ENCODE measurements at places on chromosomes 2 and 18. TPM values are rescaled to one million over a fixed set of nuclear protein-coding genes. Genes with fewer than 3 reads are reported as not detected.

TDRD15 gene
- total RNA-seq: not detected

MYCN gene
- total RNA-seq: not detected

IL37 gene
- not detected for total RNA-seq

OSR1 gene
- total RNA-seq: 1.3 TPM

DNA sequence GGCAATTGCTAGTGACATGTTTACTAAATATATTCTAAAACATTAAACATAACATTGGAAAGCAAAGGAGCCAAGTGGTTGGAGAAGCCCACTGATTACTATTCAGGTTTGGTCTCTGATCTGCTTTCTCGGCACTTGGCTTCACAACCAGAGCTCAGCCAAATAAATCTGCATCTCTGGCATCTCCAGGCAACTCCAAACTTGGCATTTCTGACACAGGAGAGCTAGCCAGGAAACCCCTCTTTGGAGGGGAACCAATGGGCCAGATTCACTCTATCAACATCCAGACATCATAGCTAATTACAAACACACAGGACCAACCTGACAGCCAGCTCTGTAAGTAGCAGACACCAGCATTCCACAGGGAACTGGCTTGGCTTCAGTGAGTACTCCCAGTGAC lies 150.3 kb upstream of the ETAA1 start:
- no peaks in the 10 kb centered on the region for H3K36me3 ChIP-seq
- DNase-seq: no peak
- no peaks in the 10 kb centered on the region for H3K4me1 ChIP-seq
- H3K27ac ChIP-seq: no peak overlapping the region
- H3K4me3 ChIP-seq: no peak overlapping the region
- H3K27me3 ChIP-seq: no peaks in the 10 kb centered on the region

DNA sequence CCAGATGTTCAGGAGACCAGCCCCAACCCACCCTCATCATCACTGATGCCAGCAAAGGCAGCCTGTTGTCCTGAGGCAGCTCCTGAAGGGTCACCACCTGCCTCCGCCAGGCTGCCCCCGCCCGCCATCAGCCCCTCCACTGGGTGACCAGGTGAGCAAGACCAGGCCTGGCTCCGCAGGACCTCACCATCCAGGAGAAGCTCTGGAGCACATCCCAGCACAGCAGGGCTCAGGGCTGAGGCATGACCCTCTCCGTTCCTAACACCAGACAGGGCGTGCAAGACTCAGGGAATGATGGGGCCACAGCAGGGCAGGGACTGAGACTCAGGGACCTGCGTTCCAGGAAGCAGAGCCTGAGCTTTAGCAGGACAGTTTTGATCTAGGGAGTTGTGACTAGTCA lies 218.8 kb upstream of the RAB6C start:
- H3K4me3 ChIP-seq: no peak overlapping the region
- no peaks in the 10 kb centered on the region for H3K27me3 ChIP-seq
- no peaks in the 10 kb centered on the region for H3K36me3 ChIP-seq
- no peaks in the 10 kb centered on the region for H3K4me1 ChIP-seq
- no peak overlapping the region for H3K27ac ChIP-seq

DNA sequence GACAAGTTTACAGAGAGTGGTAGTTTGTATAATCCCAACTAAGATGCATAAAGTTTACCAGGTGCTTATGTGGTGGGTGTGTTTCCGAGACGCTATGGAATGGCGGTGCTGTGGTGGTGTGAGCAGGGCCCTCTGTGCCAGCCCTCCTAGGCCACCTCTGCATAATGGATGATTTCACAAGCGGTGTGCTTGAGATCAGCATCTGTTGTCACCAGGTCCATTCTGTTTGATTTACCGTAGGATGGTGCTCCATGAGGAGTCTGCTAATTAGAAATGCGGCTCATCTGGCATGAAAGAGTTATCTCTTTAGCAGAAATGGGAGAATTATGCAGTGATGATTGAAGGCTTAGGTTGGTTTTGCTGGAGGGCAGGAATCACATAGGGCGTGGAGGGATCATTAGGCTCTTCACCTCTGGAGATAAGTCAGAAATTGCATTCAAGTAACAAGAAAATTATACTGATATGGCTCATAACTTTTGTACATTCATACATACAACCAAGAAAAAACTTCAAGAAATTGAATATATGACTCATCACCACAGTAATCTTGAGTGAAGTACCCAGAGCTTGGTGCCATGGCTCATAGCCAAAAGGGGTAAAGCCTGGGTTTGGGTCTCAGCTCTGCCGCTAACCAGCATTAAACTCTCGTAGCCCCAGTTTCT lies 41.4 kb downstream of the CRIM1 start:
- no peaks in the 10 kb centered on the region for H3K27me3 ChIP-seq
- H3K27ac ChIP-seq: no peak overlapping the region
- H3K36me3 ChIP-seq: peaks cover 30% of the 10 kb centered on the region
- peaks cover 20% of the 10 kb centered on the region for H3K4me1 ChIP-seq
- no peak for DNase-seq
- H3K4me3 ChIP-seq: no peak overlapping the region

- DNase-seq: no peak
- H3K4me1 ChIP-seq: peaks cover 7% of the 10 kb centered on the region
- H3K4me3 ChIP-seq: no peak overlapping the region
- no peaks in the 10 kb centered on the region for H3K27me3 ChIP-seq
- peaks cover 2% of the 10 kb centered on the region for H3K36me3 ChIP-seq
Measured at GRCh38 chr2:69053416-69053965, 40.5 kb downstream of the ANTXR1 start.

DNA sequence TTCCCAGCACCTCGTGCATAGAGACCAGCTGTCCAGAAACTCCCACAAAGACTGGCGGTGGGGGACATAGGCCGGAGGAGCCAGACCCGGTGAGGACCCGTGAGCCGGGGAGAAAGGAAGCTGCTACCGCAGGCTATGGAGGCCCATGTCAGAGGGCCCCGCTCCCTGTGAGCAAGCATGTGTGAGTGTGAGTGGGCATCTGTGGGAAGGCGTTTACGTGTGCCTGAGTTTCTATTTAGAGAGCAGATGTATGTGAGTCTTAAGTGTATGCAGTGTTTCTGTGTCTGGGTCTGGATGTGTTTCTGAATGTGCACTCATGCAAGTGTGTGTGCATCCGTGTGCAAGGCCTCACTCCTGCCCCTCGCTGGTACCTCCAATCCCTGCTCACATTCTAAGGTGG lies 187.8 kb upstream of the RAB6C start:
- H3K4me1 ChIP-seq: no peaks in the 10 kb centered on the region
- DNase-seq: no peak
- H3K4me3 ChIP-seq: no peak overlapping the region

DNA sequence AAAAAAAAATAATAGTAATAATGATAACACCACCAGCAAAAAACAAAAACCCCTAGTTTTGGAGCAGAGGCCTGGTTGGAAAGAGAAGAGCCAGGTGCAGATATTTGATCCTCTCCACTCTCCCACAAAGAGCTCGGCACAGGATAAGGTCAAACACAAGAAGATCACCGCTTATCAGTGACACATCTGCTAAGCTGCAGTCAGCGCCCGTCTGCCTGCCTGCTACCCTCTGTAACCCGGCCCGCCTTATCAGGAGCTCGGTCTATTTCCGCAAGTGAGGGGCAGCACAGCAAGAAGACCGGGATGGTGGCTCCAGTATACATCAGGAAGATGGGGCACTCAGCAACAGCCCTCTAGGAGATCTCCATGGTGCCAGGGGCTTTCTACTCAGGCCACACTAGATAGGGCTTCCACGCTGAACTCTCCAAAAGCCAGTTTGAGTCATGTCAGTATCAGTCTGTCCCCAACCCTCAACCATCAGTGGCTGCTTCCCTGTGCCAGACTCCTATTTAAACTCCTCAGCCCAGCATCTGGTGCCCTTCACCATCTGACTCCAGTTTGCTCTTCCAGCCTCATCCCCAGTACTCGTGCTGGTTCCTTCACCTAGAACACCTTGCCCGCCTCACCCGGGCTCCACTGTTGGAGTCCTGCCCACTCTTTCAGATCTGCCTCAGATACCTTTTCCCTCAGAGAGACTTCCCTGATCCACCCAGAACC lies 67.3 kb upstream of the PPP1CB start:
- H3K27ac ChIP-seq: no peak overlapping the region
- no peaks in the 10 kb centered on the region for H3K27me3 ChIP-seq
- H3K36me3 ChIP-seq: peaks cover 4% of the 10 kb centered on the region
- peaks cover 23% of the 10 kb centered on the region for H3K4me1 ChIP-seq
- DNase-seq: no peak

DNA sequence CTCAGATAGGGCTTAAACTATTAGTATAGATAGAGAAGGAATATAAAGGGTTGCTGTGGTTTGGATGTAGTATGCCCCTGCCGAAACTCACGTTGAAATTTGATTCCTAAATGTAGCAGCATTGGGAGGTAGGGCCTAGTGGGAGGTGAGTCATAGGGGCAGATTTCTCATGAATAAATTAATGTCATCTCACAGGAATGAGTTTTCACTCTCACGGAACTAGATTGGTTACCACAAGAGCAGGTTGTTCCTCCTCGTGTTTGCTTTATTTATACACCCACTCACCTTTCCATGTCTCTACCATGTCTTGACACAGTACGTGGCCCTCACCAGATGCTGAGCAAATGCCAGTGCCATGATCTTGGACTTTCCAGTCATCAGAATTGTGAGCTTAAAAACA lies 218.2 kb downstream of the RBM43 start:
- peaks cover 31% of the 10 kb centered on the region for H3K4me1 ChIP-seq
- H3K36me3 ChIP-seq: peaks cover under 1% of the 10 kb centered on the region
- peak; percentile 89 for DNase-seq
- peak overlapping the region; percentile 79 for H3K27ac ChIP-seq
- H3K4me3 ChIP-seq: peak overlapping the region; percentile 56
- H3K27me3 ChIP-seq: no peaks in the 10 kb centered on the region

- H3K36me3 ChIP-seq: no peaks in the 10 kb centered on the region
- no peaks in the 10 kb centered on the region for H3K27me3 ChIP-seq
- H3K4me3 ChIP-seq: no peak overlapping the region
- peaks cover 19% of the 10 kb centered on the region for H3K4me1 ChIP-seq
- no peak for DNase-seq
Measured at GRCh38 chr2:67922080-67922785, 140.6 kb downstream of the C1D start.

- H3K27ac ChIP-seq: no peak overlapping the region
- DNase-seq: no peak
- H3K36me3 ChIP-seq: no peaks in the 10 kb centered on the region
- peaks cover 5% of the 10 kb centered on the region for H3K4me1 ChIP-seq
- no peak overlapping the region for H3K4me3 ChIP-seq
- no peaks in the 10 kb centered on the region for H3K27me3 ChIP-seq
Measured at GRCh38 chr2:156145976-156146375, 186.5 kb downstream of the NR4A2 start.

- DNase-seq: no peak
- no peaks in the 10 kb centered on the region for H3K27me3 ChIP-seq
- H3K27ac ChIP-seq: no peak overlapping the region
Measured at GRCh38 chr2:217409949-217410680, 550.3 kb upstream of the TNP1 start.

DNA sequence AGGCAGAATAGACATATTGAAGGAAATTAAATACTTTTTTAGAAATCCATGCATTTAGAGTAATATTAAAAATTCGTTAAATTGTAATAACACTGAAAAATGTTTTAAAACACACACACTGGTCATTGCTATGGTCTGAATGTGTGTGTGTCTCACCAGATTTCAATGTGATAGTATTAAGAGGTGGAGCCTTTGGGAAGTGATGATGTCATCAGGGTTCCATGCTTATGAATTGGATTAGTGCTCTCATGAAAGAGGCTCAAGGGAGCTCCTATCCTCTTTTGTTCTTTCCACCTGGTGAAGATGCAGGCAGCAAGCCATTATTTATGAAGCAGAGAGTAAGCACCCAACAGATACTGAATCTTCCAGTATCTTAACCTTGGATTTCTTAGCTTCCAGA lies 441.8 kb downstream of the CDH2 start:
- H3K27me3 ChIP-seq: no peaks in the 10 kb centered on the region
- no peak overlapping the region for H3K27ac ChIP-seq
- DNase-seq: no peak
- H3K4me1 ChIP-seq: no peaks in the 10 kb centered on the region
- H3K36me3 ChIP-seq: no peaks in the 10 kb centered on the region

DNA sequence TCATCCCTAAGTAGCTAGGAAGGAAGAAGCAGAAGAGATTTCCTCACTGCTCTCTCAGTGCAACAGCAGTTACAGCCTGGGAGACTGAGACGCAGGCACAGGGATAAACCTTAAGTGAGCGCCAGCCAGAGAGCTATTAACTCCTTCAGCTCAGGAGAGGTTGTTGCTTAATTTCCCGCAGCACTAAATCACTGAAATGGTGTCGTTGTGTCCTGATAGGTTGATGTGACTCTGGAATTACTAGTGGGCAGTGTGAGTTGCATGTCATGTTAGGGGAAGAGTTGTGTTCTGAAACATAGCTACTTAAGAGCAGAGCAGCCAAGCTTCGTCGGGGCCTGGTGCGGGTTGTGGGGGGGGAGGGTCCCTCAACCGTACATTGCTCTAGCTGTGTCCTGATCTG lies 225.8 kb downstream of the NAPG start:
- no peak overlapping the region for H3K4me3 ChIP-seq
- DNase-seq: no peak
- peaks cover 6% of the 10 kb centered on the region for H3K4me1 ChIP-seq
- H3K27ac ChIP-seq: no peak overlapping the region
- no peaks in the 10 kb centered on the region for H3K36me3 ChIP-seq

- DNase-seq: peak; percentile 91
- H3K4me1 ChIP-seq: peaks cover 10% of the 10 kb centered on the region
- no peak overlapping the region for H3K4me3 ChIP-seq
- no peak overlapping the region for H3K27ac ChIP-seq
Measured at GRCh38 chr2:12661489-12661888, 55.2 kb upstream of the TRIB2 start.

GRCh38 chr2:207357216-207357615 lies 172.5 kb upstream of the CREB1 start:
- H3K27ac ChIP-seq: no peak overlapping the region
- H3K4me3 ChIP-seq: no peak overlapping the region
- H3K4me1 ChIP-seq: no peaks in the 10 kb centered on the region

DNA sequence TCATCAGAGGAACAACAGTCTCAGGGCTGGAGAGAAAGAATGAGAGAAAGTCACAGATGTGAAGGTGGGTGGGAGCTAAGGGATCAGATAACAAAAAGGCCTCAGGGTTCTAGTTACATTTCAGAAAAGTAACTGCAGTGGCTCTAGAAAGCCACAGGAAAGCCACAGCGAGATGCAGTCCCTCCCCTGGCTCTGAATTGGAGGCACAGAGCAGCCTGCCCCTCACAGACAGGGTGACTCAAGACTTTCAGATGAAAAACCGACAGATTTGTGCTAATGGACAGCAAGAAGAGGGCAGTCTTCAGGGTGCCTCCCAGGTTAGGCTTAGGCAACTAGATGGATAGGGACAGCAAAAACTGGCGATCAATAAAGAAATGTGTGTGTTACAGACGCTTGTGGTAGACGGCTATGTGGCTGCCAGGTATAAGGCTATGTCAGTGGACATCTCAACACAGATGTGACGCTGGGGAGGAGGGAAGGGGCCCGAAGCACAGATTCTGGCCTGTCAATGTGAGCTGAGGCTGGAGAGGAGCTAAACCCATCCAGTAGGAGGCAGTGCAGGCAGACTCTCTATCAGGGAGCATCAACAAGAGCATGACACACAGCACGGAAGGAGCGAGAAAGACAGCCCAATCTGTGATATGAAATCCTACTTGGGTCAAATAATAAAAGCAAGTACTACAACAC lies 26.2 kb downstream of the UNC50 start:
- no peaks in the 10 kb centered on the region for H3K27me3 ChIP-seq
- no peak overlapping the region for H3K4me3 ChIP-seq
- H3K27ac ChIP-seq: peak overlapping the region; percentile 4
- DNase-seq: peak; percentile 30
- H3K4me1 ChIP-seq: no peaks in the 10 kb centered on the region
- peaks cover 6% of the 10 kb centered on the region for H3K36me3 ChIP-seq
